ENCODE measurements at places on chromosomes 12 and 14. TPM values are rescaled to one million over a fixed set of nuclear protein-coding genes. Genes with fewer than 3 reads are reported as not detected.

Gene AQP2
- not detected for total RNA-seq

DNA sequence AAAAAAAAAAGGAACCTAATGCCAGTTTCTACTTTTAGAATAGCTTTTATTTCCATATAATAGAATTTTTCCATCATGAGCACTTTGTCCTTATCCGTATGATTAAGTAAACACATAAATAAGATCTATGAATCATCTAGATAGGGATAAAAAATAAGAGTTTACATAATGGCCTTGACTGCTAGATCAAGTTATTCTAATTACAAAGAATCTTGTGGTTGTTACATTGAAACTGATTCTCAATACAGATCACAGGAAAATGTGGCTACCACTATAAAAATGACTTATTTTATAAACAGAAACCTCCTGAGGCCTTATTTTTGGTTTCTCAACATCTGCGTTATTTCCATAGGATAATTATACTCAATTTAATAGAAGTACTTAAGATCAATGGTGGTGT lies 34.4 kb upstream of the NDUFA12 start:
- H3K36me3 ChIP-seq, result peaks cover 45% of the 10 kb centered on the region
- H3K4me1 ChIP-seq, result no peaks in the 10 kb centered on the region
- H3K27ac ChIP-seq, result no peak overlapping the region
- no peak overlapping the region for H3K4me3 ChIP-seq
- no peak for DNase-seq
- no peaks in the 10 kb centered on the region for H3K27me3 ChIP-seq

DNA sequence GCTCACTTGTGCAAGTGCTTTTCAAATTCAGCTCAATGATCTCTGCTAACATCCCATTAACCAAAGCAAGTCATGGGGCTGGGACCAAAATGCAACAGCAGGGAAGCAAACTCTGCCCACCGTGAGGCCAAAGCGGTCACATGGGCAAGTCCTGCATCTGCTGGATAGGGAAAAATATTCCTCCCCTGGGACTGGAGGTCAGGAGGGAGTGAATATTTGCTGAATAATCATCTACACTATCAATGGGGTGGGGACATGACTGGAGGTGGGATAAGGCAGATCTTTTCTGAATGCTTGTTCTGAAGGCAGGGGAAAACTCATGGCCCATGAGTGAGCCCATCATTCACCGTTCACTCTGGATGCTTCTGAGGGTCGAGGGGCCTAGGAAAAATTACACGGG lies 45.1 kb upstream of the VRK1 start:
- no peaks in the 10 kb centered on the region for H3K36me3 ChIP-seq
- DNase-seq, result no peak
- no peaks in the 10 kb centered on the region for H3K4me1 ChIP-seq
- no peak overlapping the region for H3K27ac ChIP-seq
- peaks cover 9% of the 10 kb centered on the region for H3K27me3 ChIP-seq

Gene HOXC11
- 0.52 TPM for total RNA-seq

GRCh38 chr14:75800792-75801191 lies 139.7 kb downstream of the TTLL5 start:
- H3K27ac ChIP-seq, result no peak overlapping the region
- no peaks in the 10 kb centered on the region for H3K27me3 ChIP-seq
- H3K4me3 ChIP-seq, result no peak overlapping the region

DNA sequence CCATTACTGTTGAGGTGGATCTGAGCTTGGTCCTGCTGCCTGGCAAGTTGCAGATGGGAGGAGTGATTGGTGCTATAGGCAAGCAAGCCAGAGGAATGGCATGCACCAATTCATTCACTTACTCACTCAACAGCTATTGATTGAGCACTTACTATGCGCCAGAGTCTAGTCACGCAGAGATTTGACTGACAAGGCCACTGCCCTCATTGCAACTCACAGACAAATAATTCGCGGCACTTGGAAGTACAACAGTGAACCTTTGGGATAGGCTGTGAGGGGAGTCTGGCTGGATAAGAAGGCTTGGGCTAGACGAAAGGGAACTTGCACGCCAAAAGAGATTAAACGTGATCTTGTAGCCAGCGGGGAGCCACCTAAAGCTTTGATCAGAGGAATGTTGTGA lies 96.2 kb downstream of the NEDD1 start:
- H3K36me3 ChIP-seq, result no peaks in the 10 kb centered on the region
- DNase-seq, result no peak
- H3K27me3 ChIP-seq, result no peaks in the 10 kb centered on the region
- H3K4me1 ChIP-seq, result no peaks in the 10 kb centered on the region
- no peak overlapping the region for H3K27ac ChIP-seq
- H3K4me3 ChIP-seq, result no peak overlapping the region

DNA sequence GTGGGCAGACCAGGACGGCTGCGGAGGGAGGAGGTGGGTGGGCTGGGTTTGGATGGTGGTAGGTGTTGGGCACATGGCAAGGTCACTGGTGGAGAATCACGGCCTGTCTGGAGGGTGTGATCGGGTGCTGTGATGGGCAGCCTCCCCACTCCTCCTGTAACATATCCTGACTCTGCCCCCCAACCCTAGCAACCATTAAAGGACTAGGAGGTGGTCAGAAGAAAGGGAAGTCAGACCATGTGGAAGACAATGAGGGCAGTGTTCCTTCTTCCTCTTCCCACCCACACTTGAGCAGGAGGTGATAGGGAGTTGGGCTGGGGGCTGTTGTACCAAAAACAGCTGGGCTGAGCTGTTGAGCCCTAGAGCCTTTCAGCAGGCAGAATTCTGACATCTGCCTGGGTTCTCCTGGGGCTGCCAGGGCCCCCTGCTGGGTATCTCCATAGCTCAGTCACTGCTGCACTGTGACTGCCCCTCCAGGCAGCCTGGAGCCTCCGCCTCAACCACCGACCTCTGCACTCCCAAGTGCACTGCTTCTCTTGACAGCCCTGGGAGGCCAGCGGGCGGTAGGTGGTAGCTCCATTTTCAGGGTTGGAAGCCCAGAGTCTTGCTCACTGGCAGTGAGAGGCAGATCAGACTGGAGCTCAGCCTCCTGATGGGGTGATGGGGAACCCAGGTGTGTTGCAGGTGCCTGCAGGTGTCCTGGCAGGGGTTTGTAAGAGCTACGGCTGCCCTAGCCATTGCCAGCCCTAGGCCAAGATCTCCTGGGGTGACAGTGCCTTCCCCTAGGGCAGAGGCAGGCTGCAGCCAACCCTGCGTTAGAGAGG lies 15.4 kb downstream of the VASH1 start:
- H3K4me3 ChIP-seq, result no peak overlapping the region
- H3K27me3 ChIP-seq, result no peaks in the 10 kb centered on the region
- H3K4me1 ChIP-seq, result peaks cover 14% of the 10 kb centered on the region
- H3K36me3 ChIP-seq, result no peaks in the 10 kb centered on the region
- DNase-seq, result no peak

- H3K4me3 ChIP-seq, result no peak overlapping the region
- no peak for DNase-seq
- peak overlapping the region; percentile 2 for H3K27ac ChIP-seq
- no peaks in the 10 kb centered on the region for H3K27me3 ChIP-seq
- H3K4me1 ChIP-seq, result peaks cover 15% of the 10 kb centered on the region
These were observed 33.4 kb downstream of the FNTB start for GRCh38 chr14:65019944-65020566.

GRCh38 chr12:120394483-120395367 lies 25.8 kb upstream of the MSI1 start:
- no peak overlapping the region for H3K4me3 ChIP-seq
- no peak for DNase-seq

DNA sequence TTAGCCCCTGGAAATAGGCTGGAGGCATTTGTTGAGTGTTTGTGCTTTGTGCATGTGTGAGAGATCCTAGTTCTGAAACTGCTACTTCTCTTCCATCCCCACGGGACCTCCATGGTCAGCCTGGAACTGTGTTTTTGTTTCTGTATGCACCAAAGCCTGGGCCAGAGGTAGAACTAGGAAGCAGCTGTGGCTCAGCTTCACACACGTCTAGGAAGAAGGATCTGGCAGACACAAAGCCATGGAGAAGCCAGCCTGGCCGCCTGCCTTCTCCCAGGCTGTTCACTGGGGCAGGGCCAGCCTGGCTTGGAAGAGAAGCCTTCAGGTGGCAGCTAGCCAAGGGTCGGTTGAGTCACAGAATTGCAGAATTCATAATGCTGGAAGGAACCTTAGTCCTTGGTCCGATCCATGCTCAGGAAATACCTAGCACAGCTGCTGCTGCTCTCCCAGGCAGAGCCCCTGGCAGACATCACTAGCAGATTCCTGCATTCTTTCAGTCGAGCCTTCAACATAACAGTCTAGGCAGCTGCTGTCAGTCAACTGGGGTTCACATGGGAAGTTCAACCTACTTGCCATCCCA lies 27.0 kb downstream of the RIN3 start:
- H3K27ac ChIP-seq, result peak overlapping the region; percentile 70
- DNase-seq, result peak; percentile 87
- H3K27me3 ChIP-seq, result no peaks in the 10 kb centered on the region
- no peaks in the 10 kb centered on the region for H3K36me3 ChIP-seq
- H3K4me1 ChIP-seq, result peaks cover 12% of the 10 kb centered on the region
- no peak overlapping the region for H3K4me3 ChIP-seq

DNA sequence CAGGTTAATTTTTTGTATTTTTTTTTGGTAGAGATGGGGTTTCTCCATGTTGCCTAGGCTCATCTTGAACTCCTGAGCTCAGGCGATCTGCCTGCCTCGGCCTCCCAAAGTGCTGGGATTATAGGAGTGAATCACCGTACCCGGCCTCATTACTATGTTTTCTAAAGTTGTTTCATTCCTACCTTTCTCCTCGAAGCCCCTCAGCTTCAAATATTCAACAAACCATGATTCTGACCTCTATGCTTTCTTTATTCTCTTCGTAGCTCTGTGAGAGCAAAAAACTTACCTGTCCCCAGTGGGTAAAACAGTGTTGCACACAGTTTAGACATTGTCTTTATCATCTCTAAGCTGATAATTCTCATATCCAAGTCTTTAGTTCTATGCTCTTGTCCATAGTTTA lies 26.2 kb upstream of the MDM2 start:
- no peak overlapping the region for H3K4me3 ChIP-seq
- H3K27me3 ChIP-seq, result no peaks in the 10 kb centered on the region
- H3K36me3 ChIP-seq, result no peaks in the 10 kb centered on the region
- DNase-seq, result no peak
- no peaks in the 10 kb centered on the region for H3K4me1 ChIP-seq
- no peak overlapping the region for H3K27ac ChIP-seq

GRCh38 chr14:63672417-63673180 lies 30.9 kb upstream of the WDR89 start:
- H3K36me3 ChIP-seq, result peaks cover 7% of the 10 kb centered on the region
- H3K27ac ChIP-seq, result no peak overlapping the region
- DNase-seq, result no peak
- no peaks in the 10 kb centered on the region for H3K4me1 ChIP-seq

- no peak overlapping the region for H3K27ac ChIP-seq
- no peak for DNase-seq
- H3K4me1 ChIP-seq, result no peaks in the 10 kb centered on the region
- no peak overlapping the region for H3K4me3 ChIP-seq
- H3K36me3 ChIP-seq, result no peaks in the 10 kb centered on the region
These were observed 175.2 kb downstream of the RMST start for GRCh38 chr12:97637770-97638169.

DNA sequence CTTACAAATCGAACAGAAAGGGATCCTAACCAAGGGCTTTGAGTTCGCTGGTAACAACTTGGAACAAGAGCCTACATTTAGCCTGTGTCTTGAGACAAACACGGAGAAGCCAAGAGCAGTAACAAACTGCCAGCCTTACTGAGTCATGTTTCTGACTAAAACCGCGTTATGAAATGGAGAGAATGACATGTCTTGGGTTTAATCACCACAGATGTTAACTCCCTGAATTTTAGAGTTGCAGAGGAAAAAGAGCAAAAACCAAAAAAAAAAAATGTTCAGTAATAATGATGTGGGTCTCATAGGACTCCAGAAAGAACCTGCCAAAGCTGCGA lies 1.0 kb downstream of the BLTP3B start:
- H3K36me3 ChIP-seq, result no peaks in the 10 kb centered on the region
- peak overlapping the region; percentile 95 for H3K4me3 ChIP-seq
- H3K27me3 ChIP-seq, result no peaks in the 10 kb centered on the region
- peak; percentile 59 for DNase-seq
- H3K4me1 ChIP-seq, result peaks cover 18% of the 10 kb centered on the region

- H3K36me3 ChIP-seq, result peaks cover 14% of the 10 kb centered on the region
- no peak for DNase-seq
- H3K4me3 ChIP-seq, result no peak overlapping the region
- H3K27ac ChIP-seq, result no peak overlapping the region
- H3K27me3 ChIP-seq, result no peaks in the 10 kb centered on the region
- H3K4me1 ChIP-seq, result peaks cover 3% of the 10 kb centered on the region
These were observed 5.9 kb downstream of the NEMP1 start for GRCh38 chr12:57072661-57073060.

Gene MARCHF9
- 11.3 TPM for total RNA-seq

GRCh38 chr14:105292826-105293711 lies 7.7 kb downstream of the BRF1 start:
- peaks cover 23% of the 10 kb centered on the region for H3K4me1 ChIP-seq
- H3K27ac ChIP-seq, result no peak overlapping the region
- no peak for DNase-seq
- no peak overlapping the region for H3K4me3 ChIP-seq
- no peaks in the 10 kb centered on the region for H3K36me3 ChIP-seq

DNA sequence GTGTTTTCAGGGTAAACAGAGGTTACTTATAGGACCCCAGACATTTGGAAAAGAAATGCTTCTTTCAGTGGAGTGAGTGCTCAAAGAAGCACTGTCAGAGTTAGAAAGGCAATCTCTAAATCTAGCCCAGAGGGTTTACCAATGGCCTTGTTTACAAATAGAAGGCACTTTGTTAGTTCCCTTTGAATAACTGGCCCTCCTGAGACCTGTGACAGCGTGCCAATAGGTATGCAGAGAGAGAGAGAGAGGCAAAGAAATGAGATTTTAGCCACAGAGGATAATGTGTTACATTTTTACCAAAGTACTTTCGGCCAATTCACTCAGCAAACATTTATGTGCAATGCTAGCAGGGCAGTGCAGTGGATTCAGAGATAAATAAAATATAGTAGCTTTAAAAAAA lies 41.9 kb downstream of the TPH2 start:
- DNase-seq, result no peak

GRCh38 chr14:80313806-80314205 lies 102.5 kb upstream of the DIO2 start:
- H3K27me3 ChIP-seq, result no peaks in the 10 kb centered on the region
- H3K27ac ChIP-seq, result no peak overlapping the region
- H3K4me3 ChIP-seq, result no peak overlapping the region
- DNase-seq, result no peak

- H3K4me3 ChIP-seq, result no peak overlapping the region
- H3K4me1 ChIP-seq, result no peaks in the 10 kb centered on the region
- no peaks in the 10 kb centered on the region for H3K36me3 ChIP-seq
- no peak overlapping the region for H3K27ac ChIP-seq
- H3K27me3 ChIP-seq, result no peaks in the 10 kb centered on the region
- DNase-seq, result no peak
These were observed 2.5 kb upstream of the ACTN1 start for GRCh38 chr14:68981539-68981976.

GRCh38 chr14:33972583-33973081 lies 21.8 kb upstream of the EGLN3 start:
- no peak for DNase-seq
- H3K36me3 ChIP-seq, result no peaks in the 10 kb centered on the region
- no peaks in the 10 kb centered on the region for H3K27me3 ChIP-seq
- H3K4me3 ChIP-seq, result no peak overlapping the region

- H3K27me3 ChIP-seq, result no peaks in the 10 kb centered on the region
- no peak overlapping the region for H3K4me3 ChIP-seq
- no peaks in the 10 kb centered on the region for H3K4me1 ChIP-seq
- DNase-seq, result no peak
These were observed 55.2 kb upstream of the GNPNAT1 start for GRCh38 chr14:52846591-52846990.
